ENCODE measurements at places on chromosomes 1 and 21. TPM values are rescaled to one million over a fixed set of nuclear protein-coding genes. Genes with fewer than 3 reads are reported as not detected.

DNA sequence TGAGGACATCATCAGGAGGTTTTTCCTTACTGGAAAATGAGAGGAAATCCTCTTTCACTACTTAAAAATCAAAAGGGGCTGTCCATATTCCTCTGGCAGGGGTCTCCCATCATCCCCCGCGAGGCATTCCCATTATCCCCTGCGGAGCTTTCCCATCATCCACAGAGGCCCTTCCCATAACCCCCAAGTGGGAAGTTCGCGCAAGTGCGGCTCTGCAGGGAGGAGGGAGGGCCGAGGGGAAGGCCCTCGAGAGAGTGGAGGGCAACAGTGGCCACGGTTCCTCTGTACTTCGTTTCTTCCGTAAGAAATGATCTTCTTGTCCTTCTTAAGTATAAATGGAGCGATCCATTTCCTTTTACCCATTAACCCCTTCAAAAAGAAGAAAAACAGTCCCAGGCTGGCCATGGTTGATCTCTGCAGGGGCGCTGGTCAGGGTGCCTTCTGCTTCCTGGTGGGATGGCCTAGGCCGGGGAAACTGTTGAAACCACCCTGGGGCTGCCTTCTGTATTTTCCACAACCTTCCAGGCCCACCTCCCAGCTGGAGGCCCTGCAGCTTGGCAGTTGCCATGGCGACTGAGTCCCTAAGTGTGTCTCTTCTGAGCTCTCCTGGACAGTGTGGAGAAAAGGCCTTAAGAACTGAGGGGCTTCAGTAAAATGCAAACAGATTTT is 3.6 kb upstream of the RSPH1 start:
- no peak overlapping the region for H3K4me3 ChIP-seq
- no peaks in the 10 kb centered on the region for H3K36me3 ChIP-seq
- H3K4me1 ChIP-seq: peaks cover 32% of the 10 kb centered on the region
- no peak for DNase-seq
- H3K27ac ChIP-seq: no peak overlapping the region

- no peak for DNase-seq
- H3K4me1 ChIP-seq: no peaks in the 10 kb centered on the region
- no peak overlapping the region for H3K27ac ChIP-seq
- H3K27me3 ChIP-seq: peaks cover 22% of the 10 kb centered on the region
- H3K36me3 ChIP-seq: no peaks in the 10 kb centered on the region
- no peak overlapping the region for H3K4me3 ChIP-seq
Observed at GRCh38 chr1:202663131-202663530, 47.1 kb downstream of the SYT2 start.

DNA sequence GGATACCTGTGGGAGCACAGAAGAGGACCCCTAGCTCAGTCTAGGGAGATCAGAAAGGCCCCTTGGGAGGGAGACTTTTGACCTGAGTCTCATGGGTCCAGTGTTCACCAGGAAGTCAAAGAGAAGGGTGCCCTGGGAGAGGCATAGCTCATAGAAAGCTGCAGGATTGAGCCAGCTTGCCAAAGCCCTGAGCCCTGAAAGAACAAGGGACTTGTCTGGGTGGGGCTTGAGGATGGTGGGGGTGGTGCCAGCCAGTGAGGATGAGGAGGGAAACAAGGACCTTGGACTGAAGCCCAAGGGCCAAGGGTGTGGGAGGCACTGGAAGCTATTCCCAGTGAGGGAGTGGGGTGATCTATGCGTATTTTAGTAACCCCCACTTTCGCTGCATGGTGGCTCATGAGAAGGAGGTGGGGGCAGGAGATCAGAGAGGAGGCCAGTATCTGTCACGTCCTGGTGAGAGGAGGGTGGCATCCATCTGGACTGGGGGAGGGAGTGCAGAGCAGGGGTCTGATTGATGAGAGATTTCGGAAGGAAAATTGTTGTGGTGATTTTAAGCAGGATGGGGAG is 28.4 kb downstream of the DMBX1 start:
- H3K4me3 ChIP-seq: no peak overlapping the region
- no peaks in the 10 kb centered on the region for H3K36me3 ChIP-seq
- DNase-seq: no peak
- H3K4me1 ChIP-seq: peaks cover 17% of the 10 kb centered on the region

DNA sequence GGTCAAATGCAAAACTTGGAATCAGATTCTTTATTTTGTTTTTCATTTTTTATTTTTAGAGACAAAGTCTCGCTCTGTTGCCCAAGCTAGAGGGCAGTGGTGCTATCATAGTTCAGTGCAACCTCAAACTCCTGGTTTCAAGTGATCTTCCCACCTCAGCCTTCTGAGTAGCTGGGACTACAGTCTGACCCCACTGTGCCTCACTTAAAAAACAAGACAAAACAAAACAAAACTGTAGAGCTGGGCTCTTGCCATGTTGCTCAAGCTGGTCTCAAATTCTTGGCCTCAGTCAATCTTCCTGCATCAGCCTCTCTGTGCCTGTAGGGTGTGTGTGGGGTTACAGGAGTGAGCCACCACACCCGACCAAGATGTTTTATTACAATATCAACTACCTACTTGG is 396.0 kb upstream of the USP24 start:
- H3K4me3 ChIP-seq: no peak overlapping the region
- H3K27ac ChIP-seq: no peak overlapping the region
- no peaks in the 10 kb centered on the region for H3K4me1 ChIP-seq
- no peak for DNase-seq
- no peaks in the 10 kb centered on the region for H3K27me3 ChIP-seq
- no peaks in the 10 kb centered on the region for H3K36me3 ChIP-seq

DNA sequence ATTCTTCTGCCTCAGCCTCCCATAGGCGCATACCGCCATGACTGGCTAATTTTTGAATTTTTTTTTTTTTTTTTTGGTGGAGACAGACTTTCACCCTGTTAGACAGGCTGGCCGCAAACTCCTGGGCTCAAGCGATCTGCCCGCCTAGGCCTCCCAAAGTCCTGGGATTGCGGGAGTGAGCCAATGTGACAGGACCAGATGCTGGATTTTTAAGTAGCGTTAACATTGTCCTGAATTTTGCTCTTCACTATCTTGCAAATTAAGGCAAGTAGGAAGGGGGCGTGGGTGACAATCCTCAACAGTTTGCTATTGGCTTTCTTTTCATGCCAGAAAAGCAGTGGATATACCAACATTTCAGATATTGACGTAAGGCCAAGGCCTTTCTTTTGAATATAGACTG is 49.7 kb upstream of the TSNAX start:
- H3K27ac ChIP-seq: no peak overlapping the region
- no peaks in the 10 kb centered on the region for H3K4me1 ChIP-seq
- DNase-seq: no peak
- peaks cover 35% of the 10 kb centered on the region for H3K27me3 ChIP-seq
- H3K4me3 ChIP-seq: no peak overlapping the region
- H3K36me3 ChIP-seq: no peaks in the 10 kb centered on the region

DNA sequence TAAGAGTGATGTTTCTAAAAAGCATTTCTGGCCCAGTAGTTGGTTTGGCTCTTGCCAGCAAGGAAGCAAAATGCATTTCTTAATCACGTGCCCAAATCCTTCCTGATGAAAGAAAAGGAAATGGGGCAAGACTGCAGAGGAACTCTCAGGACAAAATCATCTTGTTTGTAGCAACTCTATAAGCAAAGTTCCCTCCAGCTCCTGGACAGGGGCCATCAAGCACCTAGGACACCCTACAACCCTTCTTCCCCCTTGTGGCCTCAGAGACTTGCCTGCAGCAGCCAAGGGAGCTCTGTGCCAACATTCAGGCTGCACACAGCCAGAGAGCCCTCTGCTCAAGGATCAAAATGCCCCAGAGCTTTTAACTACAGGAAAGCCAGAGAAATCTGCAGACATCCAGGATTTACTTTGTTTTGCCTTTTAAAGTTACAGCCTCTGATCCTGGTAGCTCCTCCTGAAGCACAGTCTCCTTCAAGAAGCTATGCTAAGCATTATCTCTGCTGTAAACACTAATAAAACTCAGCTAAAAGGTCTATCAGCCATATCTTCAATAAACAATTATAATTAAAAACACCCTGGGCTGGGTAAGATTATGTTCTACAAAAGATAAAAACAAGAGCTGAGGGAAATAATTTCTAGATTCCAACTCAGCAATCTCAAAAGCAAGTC is 105.0 kb downstream of the KIAA0319L start:
- peaks cover 22% of the 10 kb centered on the region for H3K4me1 ChIP-seq
- no peak overlapping the region for H3K27ac ChIP-seq
- no peaks in the 10 kb centered on the region for H3K27me3 ChIP-seq

DNA sequence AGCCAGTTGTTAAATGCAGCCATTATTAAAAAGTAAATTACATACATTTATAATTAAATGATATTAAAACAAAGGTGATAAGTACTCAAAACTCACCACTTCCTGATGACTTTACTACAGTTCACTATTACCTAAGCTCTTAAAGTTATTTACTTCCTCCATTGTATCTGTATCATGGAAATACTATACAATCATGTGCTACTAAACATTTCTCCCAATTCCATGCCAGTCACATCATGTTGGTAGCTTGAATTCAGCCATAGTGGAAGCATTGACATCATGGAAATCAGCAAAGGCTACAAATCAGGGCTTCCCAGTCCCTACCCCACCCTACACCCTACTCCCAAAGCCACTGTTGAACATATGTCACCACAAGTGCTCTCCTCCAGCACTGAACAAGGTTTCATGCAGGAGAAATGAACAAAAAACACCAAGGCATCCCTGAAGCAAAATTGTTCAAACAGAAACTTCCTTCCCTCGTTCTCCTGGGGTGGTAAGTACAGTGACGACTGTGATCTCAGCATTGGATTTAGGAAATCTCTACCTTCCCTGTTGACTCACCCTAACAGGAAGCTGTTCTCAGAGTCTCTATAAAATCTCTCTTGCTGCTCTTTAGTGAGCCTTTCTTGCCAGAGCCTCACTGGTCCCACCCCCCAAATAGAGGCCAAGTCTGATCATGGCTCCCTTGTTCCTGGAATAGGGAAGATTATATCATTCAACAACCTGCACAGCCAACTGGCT is 12.7 kb downstream of the VSIG8 start:
- no peak overlapping the region for H3K4me3 ChIP-seq
- peaks cover 20% of the 10 kb centered on the region for H3K27me3 ChIP-seq
- H3K36me3 ChIP-seq: no peaks in the 10 kb centered on the region
- H3K27ac ChIP-seq: no peak overlapping the region
- H3K4me1 ChIP-seq: peaks cover 16% of the 10 kb centered on the region
- no peak for DNase-seq

- H3K4me1 ChIP-seq: peaks cover 5% of the 10 kb centered on the region
- DNase-seq: no peak
- no peak overlapping the region for H3K4me3 ChIP-seq
- no peak overlapping the region for H3K27ac ChIP-seq
Observed at GRCh38 chr1:243628476-243628907, 221.6 kb downstream of the AKT3 start.

- H3K4me1 ChIP-seq: no peaks in the 10 kb centered on the region
- DNase-seq: no peak
- no peak overlapping the region for H3K27ac ChIP-seq
- no peaks in the 10 kb centered on the region for H3K27me3 ChIP-seq
Observed at GRCh38 chr1:21099034-21099868, 77.4 kb downstream of the EIF4G3 start.

DNA sequence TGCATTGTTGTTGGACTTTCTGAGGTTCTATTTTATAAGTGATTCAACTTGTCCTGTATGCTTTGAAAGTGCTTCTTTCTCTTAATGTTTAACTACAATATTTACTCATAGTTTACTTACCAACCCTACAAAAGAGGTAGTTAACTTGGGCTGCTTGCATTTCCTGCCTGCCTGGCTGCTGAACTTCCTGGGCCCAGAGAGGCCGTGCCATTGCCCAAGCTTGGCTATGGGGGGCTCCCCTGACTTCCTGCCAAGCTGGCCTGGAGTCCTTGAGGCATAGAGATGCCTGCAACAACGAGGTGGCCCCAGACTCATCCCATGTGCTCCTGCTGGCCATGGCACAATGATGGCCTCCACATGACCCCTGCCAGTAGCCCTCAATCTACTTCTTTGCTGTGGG is 361.6 kb upstream of the PLD5 start:
- H3K27ac ChIP-seq: no peak overlapping the region
- DNase-seq: no peak
- no peaks in the 10 kb centered on the region for H3K4me1 ChIP-seq
- H3K4me3 ChIP-seq: no peak overlapping the region
- H3K36me3 ChIP-seq: no peaks in the 10 kb centered on the region
- H3K27me3 ChIP-seq: no peaks in the 10 kb centered on the region

DNA sequence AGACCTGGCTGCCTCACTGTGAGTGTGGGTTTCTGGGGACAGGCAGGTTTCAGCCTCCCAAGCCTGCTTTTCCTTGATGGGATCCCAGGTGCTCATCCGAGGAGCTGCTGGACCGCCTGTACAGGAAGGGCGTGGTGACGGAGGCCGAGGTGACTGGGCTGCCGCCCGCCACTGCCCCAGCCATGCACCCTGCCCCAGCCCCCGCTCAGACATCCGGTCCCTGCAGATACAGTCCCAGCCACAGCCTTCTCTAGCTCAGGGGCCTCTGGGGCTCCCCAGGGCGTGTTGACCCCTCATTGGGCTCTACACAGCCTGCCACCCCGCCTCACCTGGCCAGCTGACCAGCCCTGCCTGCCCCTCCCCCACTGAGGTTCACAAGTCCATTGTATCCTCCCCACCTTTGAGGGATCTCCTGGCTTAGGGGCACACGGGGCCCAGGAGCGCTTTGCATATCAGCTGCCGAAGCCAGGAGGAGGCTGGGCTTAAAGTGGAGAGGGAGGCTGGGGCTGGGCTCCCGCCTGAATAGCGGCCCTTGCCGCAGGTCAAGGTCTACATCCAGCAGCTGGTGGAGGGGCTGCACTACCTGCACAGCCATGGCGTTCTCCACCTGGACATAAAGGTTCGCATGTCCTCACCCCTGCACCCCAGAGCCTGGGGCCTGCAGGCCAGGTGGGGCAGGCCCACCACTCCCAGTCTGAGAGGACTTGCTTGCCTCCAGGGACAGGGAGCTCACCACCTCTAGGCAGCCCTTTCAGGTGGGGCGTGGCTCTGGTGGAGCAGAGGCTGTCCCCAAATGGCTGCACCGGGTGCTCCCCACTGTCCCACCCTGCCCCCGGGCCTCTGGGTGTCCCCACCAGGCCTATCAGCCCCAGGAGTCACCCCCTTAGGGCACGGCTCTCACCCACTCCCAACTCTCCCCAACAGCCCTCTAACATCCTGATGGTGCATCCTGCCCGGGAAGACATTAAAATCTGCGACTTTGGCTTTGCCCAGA is 38.5 kb downstream of the TRIM11 start:
- DNase-seq: no peak
- no peaks in the 10 kb centered on the region for H3K27me3 ChIP-seq
- H3K4me3 ChIP-seq: no peak overlapping the region

Gene OLFML2B
- total RNA-seq: not detected

Gene SRGAP2B
- total RNA-seq: 35.6 TPM

Gene TMEM69
- total RNA-seq: 19.6 TPM

Gene LRRIQ3
- total RNA-seq: 0.37 TPM

Gene AADACL3
- not detected for total RNA-seq

Gene B3GALT5
- total RNA-seq: not detected

Gene OR2G6
- not detected for total RNA-seq

All from activated CD8-positive, alpha-beta T cell treated with anti-CD3 and anti-CD28 coated beads, Interleukin-2, amount 10 ng/mL, durations not matched to agents 7 days and 5 days (primary cell).